ENCODE measurements at places on chromosomes 3 and 15. TPM values are rescaled to one million over a fixed set of nuclear protein-coding genes. Genes with fewer than 3 reads are reported as not detected.

Gene ACP3
- total RNA-seq = not detected

Gene RASGRF1
- not detected for total RNA-seq

Gene RETNLB
- total RNA-seq = not detected

Gene SPINK8
- not detected for total RNA-seq

Gene SLC24A5
- total RNA-seq = not detected

Gene HYAL1
- 7.1 TPM for total RNA-seq

Gene SHC4
- 0.18 TPM for total RNA-seq

Gene MST1R
- total RNA-seq = 1.0 TPM

Gene UCN2
- total RNA-seq = 0.07 TPM

Gene UROC1
- total RNA-seq = not detected

Gene RLBP1
- total RNA-seq = not detected

Gene ADAMTS7
- 6.6 TPM for total RNA-seq

Gene ZNF502
- total RNA-seq = 3.6 TPM

Gene KIF7
- total RNA-seq = 7.5 TPM

Gene FBXO22
- 86.5 TPM for total RNA-seq

Gene SLC38A3
- not detected for total RNA-seq

Gene MCTP2
- 3.5 TPM for total RNA-seq

All from pulmonary artery endothelial cell (primary cell).